Thymus (tissue), 14 donors: ENCODE measurements at places on chromosomes 2 and 18. TPM values are rescaled to one million over a fixed set of nuclear protein-coding genes. Genes with fewer than 3 reads are reported as not detected.

DNA sequence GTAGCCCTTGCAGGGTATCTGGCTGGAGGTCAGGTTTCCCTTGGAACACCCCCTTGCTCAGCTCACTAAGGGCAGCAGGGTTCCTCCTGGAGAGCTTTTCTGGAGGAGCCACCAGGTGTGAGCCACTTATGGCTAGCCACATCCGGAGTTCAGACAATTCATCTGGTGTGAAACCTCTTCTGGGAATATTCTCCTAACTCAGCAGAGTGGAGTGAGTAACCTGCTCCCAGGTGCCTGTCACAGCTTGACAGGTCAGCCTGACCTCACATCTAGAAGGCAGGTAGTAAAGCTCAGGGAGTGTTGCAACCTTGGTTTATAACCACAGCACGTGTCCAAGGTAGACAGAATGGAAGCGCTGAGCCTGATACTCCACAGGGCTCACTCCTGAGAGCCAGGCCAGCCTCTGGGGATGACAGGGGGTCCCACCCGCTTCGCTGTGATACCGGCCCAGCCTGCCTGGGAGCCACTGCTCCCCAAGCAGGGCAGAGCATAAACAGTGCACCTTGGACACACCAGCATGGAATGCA, 62.6 kb upstream of the TGFA start:
- H3K36me3 ChIP-seq = no peaks in the 10 kb centered on the region
- H3K27me3 ChIP-seq = no peaks in the 10 kb centered on the region
- H3K4me3 ChIP-seq = no peak overlapping the region
- peak; percentile 9 for DNase-seq

GRCh38 chr2:174634130-174635014, 36.8 kb upstream of the WIPF1 start:
- peaks cover 18% of the 10 kb centered on the region for H3K4me1 ChIP-seq
- no peaks in the 10 kb centered on the region for H3K36me3 ChIP-seq
- peak overlapping the region; percentile 62 for H3K4me3 ChIP-seq
- H3K27ac ChIP-seq = peak overlapping the region; percentile 93

GRCh38 chr2:2588777-2589176, 257.7 kb upstream of the MYT1L start:
- no peak overlapping the region for H3K27ac ChIP-seq
- H3K4me3 ChIP-seq = no peak overlapping the region
- H3K36me3 ChIP-seq = no peaks in the 10 kb centered on the region
- DNase-seq = no peak
- no peaks in the 10 kb centered on the region for H3K27me3 ChIP-seq

Gene EMILIN1
- 8.9 TPM for polyA plus RNA-seq

DNA sequence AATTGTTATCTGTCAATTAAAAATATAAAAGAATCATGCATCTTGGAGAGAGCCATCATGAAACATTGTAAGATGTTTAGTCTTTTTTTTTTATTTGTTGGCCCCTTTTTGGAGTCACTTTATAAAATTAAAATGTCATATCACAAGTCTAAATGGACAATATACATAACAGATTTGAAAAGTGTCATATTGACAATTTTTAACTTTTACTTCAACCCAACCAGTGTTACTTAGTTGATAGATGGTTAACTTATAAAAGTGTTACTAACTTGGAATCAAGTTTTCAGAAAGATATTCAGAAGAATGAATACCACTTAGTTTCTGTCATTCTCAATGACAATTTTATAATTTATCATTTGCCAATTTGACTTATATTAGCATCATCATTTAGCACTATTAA, 218.3 kb downstream of the OTX1 start:
- no peak for DNase-seq
- H3K4me3 ChIP-seq = no peak overlapping the region
- no peaks in the 10 kb centered on the region for H3K27me3 ChIP-seq
- no peaks in the 10 kb centered on the region for H3K36me3 ChIP-seq
- no peak overlapping the region for H3K27ac ChIP-seq

GRCh38 chr2:217632043-217632442, 370.8 kb downstream of the TNS1 start:
- H3K4me1 ChIP-seq = no peaks in the 10 kb centered on the region
- no peak overlapping the region for H3K4me3 ChIP-seq
- no peak for DNase-seq
- no peak overlapping the region for H3K27ac ChIP-seq
- H3K36me3 ChIP-seq = no peaks in the 10 kb centered on the region

GRCh38 chr2:180359522-180360282, 352.6 kb upstream of the CWC22 start:
- no peaks in the 10 kb centered on the region for H3K36me3 ChIP-seq
- no peaks in the 10 kb centered on the region for H3K4me1 ChIP-seq
- peak; percentile 9 for DNase-seq

DNA sequence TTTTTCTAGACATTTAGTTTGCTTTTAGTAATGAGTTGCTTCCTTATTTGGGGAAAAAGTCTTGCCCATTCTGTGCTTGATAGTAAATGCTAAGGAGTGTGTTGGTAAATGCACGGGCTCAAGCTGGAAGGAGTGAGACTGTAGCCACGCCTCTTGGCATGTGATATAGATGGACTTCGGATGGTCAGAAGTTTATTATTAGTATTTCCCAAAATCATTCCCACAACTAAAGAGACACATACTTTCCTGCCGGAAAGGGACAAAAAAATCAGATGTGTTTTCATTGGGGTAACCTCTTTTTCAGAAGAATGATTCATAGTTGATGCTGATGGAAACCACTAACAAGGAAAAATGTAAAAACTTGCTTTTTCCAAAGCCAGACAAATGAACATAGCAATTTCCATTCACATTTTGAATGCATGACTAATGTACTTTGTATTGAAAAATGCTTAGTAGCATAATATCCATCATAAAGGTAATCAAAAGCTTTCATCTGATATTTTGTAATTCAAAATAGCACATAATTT, 133.2 kb downstream of the ZNF532 start:
- DNase-seq = no peak
- H3K27me3 ChIP-seq = no peaks in the 10 kb centered on the region
- no peak overlapping the region for H3K4me3 ChIP-seq
- no peaks in the 10 kb centered on the region for H3K36me3 ChIP-seq
- no peak overlapping the region for H3K27ac ChIP-seq

Gene SMAD7
- polyA plus RNA-seq = 7.8 TPM

DNA sequence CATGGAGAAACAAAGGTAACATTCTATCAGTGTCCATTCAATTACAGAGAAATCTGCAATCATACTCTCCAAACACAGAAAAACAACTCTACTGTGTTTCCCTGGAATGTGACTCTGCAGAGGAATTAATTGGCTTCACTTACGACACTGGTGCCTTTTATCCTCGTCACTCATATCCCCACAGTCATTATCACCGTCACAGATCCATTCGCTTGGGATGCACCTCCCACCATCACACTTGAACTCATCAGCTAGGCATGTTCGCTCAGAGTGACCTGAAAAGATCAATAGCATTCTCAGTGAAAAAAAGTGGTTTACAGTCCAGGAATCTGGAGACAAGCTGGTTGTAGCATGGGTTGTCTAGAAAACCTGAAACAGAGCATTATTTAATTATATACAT, 124.3 kb downstream of the DHRS9 start:
- no peaks in the 10 kb centered on the region for H3K27me3 ChIP-seq
- no peak overlapping the region for H3K4me3 ChIP-seq
- no peaks in the 10 kb centered on the region for H3K36me3 ChIP-seq
- no peaks in the 10 kb centered on the region for H3K4me1 ChIP-seq
- H3K27ac ChIP-seq = no peak overlapping the region

Gene ANO7
- 0.41 TPM for polyA plus RNA-seq

Gene C1QL2
- polyA plus RNA-seq = 0.89 TPM
